ENCODE measurements at places on chromosomes 5 and 9.

- no peak for DNase-seq
Observed at GRCh38 chr5:177328545-177329231, 17.0 kb upstream of the MXD3 start.

GRCh38 chr5:181189962-181190710 lies 14.9 kb downstream of the TRIM7 start:
- peak; percentile 36 for DNase-seq

DNA sequence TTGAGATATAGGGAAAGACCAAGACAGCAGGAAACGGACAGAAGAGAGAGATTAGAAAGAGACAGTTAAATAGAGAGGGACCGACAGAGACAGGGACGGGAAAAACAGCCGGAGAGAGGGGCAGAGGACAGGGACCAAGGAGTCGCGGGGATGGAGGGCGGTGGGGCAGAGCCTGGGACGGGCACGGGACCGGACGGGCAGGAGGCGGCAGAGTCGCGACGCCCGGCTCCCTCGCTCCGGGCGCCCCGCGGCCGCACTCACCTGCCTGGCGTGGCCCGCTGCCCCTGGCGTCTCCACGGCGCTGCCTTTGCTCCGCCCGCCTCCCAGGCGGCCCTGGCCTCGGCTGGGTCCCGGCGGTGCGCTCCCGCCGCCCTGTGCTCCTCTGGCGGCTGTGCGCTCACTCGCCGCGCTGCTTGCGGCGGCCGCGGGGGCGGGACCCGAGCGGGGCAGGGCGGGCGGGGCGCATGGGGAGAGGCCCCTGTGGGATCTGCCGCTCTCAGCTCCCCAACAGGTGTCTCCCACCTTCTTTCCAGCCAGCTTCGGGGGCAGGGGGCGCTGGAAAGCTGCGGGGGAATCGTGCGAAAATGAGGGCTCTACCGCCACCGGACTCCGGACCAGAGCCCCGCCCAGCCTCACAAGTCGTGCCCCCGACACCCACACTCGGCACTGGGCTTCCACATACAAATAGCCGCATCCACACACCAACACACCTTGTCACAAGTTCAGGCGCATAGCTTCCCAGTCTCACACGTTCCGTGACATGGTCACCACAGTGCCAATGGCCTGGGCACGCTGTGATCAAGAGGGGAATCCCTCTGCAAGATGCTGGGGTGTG lies at the start of gene ARID3C:
Gene ARID3C (minus strand): TSS at position 411 of the 835 bp plus-strand sequence. CDS start 1,052 bp downstream, outside the sequence.
- DNase-seq: peak; percentile 67

DNA sequence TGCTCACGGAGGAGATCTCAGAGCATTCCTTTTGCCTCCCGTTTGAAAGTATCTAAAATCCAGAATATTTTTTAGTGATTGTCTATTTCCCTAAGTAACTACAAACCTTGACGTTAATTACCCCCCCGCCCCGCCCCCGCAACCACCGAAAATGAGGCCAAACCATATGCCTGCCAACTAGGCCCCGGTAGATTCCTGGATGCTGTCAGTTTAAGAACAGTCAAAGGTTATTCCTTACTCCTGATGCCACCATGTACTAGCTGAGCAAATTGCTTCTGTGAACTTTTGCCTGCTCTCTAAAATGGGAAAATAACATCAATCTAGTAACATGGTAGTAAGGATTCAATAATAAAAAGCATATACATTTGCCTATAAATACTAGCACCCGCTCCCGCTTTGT lies 244.8 kb downstream of the SAXO1 start:
- DNase-seq: no peak

DNA sequence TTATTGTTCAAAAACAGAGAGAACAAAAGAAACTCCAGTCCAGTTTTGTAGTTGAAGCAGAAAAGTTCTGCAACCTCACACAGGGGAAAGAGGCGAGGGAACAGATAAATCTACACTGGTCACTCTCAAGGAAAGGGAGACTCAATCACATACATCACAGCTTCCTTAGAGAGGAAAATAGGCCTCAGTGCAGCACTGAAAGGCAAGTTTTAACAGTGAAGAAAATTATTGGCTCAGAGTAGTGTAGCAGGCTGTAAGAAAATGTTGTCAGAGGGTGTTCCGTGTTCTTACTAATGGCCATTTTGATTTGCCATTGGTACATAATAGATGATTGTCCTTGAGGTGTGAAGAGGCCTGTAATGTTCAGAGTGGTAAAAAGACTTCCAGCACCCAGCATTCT lies 530.0 kb upstream of the CDH6 start:
- no peak for DNase-seq

Data from GM20000 (cell line).